ENCODE measurements at places on chromosomes 12 and 14.

DNA sequence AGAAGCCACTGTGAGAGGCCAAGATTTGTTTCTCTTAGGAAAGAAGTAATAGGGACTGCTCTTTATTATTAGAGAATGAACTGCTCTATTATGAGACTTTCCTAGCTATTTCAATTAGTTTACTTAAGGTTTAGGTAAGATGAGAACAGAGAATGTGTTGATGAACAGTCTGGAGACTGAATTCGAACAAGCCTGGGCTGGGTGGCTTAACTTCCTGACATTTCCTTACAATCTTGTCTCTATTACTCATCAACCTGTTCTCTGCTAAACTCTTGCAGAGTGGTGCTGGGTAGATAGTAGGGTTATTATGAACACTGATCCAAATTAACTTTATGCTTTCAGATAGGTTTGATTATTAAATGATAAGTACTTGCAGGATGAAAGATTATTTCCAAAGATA, 31.2 kb downstream of the SLC15A5 start:
- DNase-seq = no peak

- DNase-seq = no peak
Observed at GRCh38 chr12:12705838-12706520, 10.0 kb upstream of the GPR19 start.

DNA sequence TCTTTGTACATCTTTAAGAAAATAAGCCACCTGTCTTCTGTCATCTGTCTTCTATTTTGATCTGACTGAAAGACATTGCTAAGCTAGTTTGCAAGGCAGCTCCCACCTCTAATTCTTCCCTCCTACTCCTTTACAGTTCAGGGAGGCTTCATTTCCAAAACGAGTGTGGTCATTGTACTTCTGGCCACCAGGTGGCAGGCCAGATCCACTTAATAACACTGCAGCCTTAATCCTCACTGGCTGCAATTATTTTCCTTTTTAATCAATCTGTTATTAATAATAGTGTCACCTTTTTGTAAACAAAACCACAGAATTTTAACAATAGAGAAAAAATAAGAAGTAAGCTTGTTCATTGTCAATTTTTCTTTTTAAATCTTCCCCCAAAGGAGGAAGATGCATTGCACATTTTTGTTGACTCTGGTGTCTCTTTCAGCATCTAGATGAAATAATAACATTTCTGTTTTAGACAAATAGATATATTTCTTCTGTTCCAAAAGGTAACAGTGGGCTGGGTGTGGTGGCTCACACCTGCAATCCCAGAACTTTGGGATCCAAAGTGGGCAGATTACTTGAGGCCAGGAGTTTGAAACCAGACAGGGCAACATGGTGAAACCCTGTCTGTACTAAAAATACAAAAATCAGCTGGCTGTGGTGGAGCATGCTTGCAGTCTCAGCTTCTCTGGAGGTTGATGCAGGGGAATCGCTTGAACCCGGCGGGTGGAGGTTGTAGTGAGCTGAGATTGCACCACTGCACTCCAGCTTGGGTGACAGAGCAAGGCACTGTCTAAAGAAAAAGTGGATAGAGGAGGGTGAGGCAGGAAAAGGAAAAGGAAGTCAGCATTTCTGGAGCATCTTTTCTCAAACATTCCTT, 23.3 kb downstream of the GABARAPL1 start:
- no peak for DNase-seq

- DNase-seq = no peak
Observed at GRCh38 chr12:112482733-112483132, 64.0 kb downstream of the PTPN11 start.

Data from stimulated activated CD8-positive, alpha-beta memory T cell treated with anti-CD3 and anti-CD28 coated beads, Interleukin-4, amount 100 ng/mL, for 4 hours (primary cell).